ENCODE measurements at places on chromosomes 16 and 17.

DNA sequence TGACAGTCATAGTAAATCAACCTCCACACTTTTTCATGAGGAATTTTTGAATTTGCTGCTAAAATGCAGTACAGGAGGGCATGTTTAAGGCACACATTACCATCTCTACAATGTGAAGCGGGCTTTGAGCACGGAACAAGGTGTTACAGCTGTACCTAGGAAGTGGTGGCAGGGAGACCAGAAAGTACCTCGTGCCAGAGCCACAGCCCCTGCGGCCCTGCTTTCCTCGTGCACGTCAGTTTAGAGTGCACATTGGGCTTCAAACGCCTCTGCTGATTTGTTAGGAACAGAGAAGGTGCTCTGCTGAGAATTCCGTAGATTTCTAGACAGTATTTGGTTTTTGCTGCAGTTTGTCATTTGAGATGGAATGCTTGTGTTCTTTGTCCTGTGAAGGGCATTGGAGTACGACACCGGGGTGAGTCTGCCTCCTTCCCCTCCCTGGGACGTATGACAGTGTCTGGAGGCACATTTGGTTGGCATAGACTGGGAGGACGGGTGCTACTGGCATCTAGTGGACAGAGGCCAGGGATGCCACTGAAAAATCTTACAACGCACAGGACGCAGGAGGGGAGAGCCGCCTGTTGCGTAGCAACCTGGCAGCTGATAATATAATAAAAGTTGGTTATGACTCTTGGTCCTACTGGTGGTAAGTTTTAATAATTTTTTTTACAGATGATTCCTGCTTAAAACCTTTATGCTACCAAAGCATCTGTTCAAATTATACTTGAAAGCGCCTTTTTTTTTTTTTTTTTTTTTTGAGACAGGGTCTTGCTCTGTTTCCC is 9.1 kb downstream of the FOXK2 start:
- DNase-seq, result peak; percentile 28

DNA sequence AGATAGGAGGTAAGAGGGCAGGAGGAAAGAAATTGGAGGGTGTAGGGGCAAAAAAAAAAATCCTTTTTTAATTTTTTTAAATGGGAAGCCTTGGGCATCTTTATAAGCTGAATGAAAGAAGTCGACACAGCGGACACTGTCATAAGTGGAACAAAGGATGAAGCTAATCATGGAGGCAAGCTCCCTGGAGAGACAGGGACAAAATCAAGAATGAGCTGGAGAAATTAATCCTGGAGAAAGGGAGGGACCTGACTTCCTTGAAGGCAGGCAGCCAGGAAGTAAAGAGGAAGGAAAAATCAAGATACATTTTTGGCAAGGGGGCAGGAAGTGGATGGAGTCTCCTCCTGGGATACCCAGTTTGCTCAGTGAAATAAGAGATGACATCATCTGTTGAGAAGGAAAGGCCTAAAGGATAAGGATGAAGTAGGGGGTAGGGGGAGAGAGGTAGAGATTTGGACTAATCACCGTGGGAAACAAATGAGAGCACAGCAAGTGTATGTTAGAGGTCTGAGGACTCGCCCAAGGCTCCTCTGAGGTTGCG is 179.3 kb downstream of the SLC39A11 start:
- no peak for DNase-seq

GRCh38 chr17:49230636-49231562 is at the start of gene PHOSPHO1:
PHOSPHO1 (minus strand) TSS chr17:49230787; CDS start chr17:49226691, 4,096 bp downstream.
- DNase-seq, result peak; percentile 54

DNA sequence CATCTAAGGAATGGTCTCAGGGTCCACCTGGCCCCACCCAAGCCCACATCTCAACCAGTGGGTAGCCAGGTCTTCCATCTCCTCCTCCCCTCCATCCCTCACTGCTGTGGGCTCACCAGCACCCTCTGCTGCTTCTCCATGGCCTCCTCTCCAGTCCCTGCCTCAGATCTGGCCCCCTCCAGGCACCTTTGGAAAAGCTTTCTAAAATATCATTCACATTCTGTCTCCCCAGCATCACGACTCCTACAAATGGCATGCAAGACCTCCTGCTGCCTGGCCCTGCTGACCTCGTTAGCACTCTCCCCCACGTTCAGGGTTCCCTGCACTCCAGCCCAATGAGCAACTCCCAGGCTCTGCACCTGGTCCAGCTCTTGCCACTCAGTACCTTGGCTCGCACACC is 13.7 kb downstream of the GLP2R start:
- no peak for DNase-seq

DNA sequence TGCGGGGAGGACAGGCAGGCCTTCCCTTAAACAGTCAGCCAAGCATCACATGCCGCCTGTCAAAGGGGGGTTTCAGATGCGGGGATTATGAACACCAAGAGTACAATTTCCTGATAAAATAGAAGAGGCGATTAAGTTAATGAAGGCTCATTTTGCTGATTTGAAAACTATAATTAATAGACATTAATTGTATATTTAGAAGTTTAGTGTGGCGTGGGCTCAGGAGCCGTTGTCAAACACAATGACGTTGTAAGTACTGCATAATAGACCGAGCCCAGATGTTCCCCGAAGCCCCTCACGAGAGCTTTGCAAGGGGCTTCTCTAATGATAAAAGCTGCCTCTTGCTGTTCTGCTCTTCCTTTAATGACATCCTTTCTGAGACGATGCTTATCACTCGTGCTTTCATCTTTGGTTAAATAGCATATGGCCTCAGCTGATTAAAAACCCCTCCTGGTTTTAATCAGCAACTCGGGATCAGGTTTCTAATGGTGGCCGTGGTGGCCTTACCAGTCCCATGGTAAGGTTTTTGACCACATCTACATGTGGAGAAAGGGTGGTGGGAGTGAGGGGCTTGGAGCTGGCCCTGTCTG is 28.2 kb downstream of the SNX20 start:
- DNase-seq, result no peak

GRCh38 chr17:12665263-12666210 is at the start of gene MYOCD:
MYOCD (plus strand) TSS chr17:12665890; CDS start chr17:12666189, 299 bp downstream.
- DNase-seq, result no peak

GRCh38 chr17:47246120-47246519 is 7.5 kb upstream of the ITGB3 start:
- DNase-seq, result no peak

- no peak for DNase-seq
Observed at GRCh38 chr17:78492116-78492799, 84.9 kb downstream of the DNAH17 start.

- DNase-seq, result no peak
Observed at GRCh38 chr17:19900809-19901208, 33.1 kb upstream of the ULK2 start.

GRCh38 chr17:61568219-61569072 is 22.6 kb downstream of the NACA2 start:
- DNase-seq, result no peak

GRCh38 chr16:30603945-30604315 is 6.3 kb downstream of the ZNF689 start:
- no peak for DNase-seq

DNA sequence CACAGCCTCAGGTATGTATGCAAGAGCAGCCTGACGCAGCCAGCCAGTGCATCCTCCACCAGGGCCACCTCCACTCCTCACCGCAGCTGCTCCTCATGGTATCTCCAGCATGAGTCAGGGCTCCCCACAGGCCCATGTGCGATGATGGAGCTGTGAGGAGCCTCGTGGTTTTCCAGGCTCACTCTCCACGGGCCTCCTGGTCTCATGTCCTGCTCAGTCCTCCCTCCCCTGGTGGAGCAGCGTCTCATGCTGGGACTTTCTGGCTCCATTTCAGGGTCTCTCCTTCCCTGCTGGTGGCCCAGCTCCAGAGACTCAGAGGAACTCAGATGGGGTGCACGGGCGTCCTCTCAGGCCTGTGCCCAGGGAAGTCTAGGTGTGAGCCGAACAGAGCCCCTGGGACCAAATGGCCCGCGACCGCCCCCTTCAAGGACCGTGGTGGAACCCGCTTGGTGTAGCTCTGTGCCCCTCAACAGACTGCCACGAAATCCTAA is 70.4 kb downstream of the METRNL start:
- no peak for DNase-seq

DNA sequence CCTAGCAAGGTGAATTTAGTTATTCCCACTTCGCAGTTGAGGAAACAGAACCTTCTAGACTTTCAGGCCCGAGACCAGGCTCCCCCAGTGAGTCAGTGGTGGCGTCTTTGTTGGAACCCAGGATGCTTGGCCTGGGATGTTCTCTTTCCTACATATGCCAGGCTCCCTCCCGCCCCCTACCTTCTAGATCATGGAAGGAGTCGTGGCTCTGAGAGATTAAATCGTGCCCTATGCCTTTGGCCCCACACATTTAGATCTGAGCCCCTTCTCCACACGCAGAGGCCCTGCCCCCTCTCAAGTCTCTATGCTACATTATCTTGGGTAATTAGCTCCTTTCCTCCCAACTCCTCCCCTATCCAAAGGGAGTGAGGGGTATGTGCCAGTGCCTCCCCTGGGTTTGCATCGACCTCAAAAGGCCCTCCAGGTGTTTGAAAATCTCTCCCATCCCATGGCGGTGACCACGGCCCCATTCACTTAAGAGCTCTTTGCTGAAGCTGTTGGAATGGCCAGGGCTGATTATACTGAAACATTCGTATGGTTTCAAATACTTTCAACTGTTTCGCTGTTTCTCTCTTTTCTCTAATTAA is 3.0 kb downstream of the NGFR start:
- no peak for DNase-seq

DNA sequence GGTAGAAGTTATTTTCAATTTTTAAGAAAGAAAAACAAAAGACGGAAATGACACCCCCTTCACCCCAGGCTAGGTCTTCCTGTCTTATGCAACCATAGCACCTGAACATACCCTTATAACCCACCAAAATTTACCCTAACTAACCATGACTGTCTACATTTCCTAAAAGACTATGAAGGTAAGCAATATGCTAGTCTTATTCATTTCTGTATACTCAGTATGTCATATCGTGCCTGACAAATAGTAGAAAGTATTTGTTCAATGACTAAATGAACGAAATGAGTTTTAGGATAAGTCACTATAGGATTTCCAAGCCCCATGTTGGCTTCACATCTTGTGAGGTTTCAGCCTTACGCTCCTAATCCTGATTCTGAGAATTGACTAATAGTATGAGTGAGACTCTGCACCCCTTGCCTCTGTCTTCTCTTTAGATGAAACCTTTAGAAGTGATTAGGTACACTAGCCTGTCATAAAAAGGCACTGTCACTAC is 6.5 kb downstream of the ADAT1 start:
- no peak for DNase-seq

DNA sequence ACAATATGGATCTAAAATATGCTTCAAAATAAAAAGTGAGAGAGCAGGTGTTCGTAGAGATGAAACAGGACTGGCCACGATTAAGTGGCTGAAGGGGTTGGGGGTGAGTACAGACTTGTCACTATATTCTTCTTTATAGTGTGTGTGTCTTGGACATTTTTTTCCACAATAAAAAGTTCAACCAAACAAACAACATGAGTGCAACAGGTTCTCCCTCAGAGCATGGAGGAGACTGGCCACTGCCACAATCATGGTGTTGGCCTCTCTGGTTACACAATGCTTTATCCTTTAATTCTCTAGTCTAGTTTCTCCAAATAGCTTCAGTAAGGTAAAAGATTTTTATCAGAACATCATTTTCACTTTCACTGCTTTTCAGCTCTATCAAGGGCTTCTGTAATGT is 109.3 kb downstream of the PARN start:
- no peak for DNase-seq

DNA sequence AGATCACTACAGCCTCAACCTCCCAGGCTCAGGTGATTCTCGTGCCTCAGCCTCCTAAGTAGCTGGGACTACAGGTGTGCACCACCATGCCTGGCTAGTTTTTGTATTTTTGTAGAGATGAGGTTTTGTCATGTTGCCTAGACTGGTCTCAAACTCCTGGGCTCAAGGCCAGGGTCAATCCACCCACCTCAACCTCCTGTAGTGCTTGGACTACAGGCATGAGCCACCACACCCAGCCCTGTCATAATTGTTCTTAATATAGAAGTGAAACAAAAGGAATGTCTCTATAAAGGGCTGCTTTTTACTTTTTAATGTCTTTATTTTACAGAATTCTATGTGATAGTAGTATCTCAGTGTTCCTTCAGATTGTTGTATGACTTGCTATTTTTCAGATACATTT is 345.2 kb upstream of the TBX2 start:
- no peak for DNase-seq

- DNase-seq, result no peak
Observed at GRCh38 chr16:54630284-54630967, 300.2 kb upstream of the IRX5 start.

DNA sequence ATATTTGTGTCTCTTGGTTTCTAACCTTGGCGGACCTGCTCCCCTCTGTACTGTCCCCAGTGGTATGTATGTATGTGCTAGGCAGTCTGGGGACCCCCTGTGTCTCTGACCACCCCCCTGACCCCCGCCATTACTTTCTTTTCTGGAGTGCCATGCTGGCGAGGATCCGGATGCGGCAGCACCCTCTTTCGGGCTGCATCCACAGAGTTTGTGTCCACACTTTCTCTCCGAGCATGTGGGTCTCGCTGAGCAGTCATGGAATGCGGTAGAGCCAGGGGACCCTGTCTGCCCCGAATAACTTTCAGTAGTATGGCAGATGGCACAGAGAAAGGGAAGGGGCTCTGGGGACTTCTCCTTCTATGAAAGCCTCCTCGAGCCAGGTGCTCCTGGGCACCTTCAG is 17.0 kb downstream of the KCTD2 start:
- no peak for DNase-seq

DNA sequence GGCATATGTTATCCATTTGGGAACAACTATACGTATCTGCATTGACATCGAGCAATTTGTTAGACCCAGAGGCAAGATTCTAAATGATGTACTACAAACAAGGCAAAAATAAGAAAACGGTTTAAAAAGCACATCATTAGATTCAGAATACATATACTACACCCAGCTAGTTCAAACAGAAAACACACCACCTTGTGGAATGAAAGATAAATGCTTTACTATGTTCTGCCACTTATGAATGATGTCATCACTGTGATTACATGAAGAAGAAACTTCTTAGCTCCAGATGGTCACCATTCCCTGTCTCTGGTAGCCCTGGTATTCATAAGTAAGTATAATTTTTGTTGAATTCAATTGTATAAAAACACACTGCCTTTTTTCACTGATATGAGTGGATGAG is 7.8 kb downstream of the NACA2 start:
- no peak for DNase-seq

DNA sequence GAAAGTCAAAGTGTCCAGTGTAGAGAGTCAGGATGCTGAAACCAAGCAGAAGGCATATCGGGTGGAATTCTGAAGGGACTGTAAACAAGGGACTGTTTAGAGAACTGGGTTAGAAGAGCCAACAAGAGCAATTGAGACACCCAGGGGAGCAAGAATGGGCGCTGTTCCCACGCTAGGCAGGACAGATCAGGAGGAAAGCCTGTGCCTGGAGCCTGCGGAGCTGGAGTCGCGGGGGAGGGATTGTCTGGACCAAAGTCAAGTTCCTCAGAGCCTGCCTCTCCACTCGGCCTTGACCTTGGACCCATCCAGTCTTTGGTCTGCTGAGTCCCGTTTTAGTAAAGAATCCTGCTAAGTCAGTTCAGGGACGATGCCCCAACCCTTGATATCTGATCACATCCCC is 14.7 kb upstream of the KLHL36 start:
- no peak for DNase-seq

- no peak for DNase-seq
Observed at GRCh38 chr17:7018331-7018964, 4.4 kb upstream of the BCL6B start.

- DNase-seq, result no peak
Observed at GRCh38 chr16:10655415-10655977, 39.2 kb downstream of the TEKT5 start.

- DNase-seq, result no peak
Observed at GRCh38 chr17:79615926-79616325, 5.1 kb upstream of the RBFOX3 start.

Data from amygdala (tissue), 56 donors.